ENCODE measurements at places on chromosomes 11 and 22.

DNA sequence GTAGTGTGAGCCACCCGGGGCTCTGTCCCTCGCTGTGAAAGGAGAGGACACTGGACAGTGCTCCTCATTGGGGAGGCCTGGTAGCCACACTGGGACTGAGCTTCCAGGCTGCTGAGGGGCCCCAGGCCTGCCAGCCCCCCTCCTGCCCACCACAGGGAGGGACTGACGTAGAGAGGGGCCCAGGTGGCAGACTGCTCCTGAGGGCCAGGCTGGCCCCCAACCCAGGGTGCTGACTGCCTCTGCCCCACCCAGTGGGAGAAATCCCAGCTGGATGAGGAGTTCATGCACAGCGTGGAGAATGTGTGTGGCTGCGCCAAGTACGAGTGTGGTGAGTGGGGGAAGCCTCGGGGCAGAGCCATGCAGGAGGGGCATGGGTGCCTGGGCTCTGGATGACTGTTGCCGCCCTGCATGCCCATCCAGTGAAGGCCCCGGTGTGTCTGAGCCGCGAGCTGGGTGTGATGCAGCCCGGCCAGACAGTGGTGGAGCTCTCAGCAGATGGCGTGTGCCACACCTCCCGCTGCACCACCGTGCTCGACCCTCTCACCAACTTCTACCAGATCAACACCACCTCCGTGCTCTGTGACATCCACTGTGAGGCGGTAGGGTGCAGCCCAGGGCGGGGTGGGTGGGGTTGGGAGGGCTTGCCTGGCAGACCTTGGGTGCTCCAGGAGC, 78.7 kb upstream of the MYOD1 start:
- DNase-seq: no peak

DNA sequence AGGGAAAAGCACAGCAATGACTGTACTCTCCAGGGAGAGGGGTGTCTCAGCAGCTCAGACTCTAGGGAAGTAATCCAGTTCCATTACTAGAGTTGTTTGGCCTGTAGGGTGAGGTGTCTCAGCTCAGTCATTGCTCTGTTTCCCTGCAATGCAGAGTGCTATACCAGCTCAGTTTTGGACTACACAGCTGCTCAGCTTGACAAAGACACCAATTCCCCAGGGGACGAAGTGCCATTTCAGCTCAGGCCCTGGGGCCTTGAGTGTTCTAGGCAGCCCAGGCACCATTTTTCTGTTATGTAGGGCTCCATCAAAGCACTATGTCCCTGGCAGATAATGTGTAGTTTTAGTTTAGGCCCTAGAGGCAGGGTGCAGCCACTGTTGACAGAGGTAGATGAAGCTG, 18.2 kb downstream of the CALCB start:
- DNase-seq: no peak

GRCh38 chr22:42769238-42769573, 48.5 kb upstream of the A4GALT start:
- no peak for DNase-seq

- DNase-seq: no peak
Measured at GRCh38 chr11:86444981-86445380, 70.3 kb downstream of the CCDC81 start.

GRCh38 chr11:86459002-86459385, 84.3 kb downstream of the CCDC81 start:
- no peak for DNase-seq

DNA sequence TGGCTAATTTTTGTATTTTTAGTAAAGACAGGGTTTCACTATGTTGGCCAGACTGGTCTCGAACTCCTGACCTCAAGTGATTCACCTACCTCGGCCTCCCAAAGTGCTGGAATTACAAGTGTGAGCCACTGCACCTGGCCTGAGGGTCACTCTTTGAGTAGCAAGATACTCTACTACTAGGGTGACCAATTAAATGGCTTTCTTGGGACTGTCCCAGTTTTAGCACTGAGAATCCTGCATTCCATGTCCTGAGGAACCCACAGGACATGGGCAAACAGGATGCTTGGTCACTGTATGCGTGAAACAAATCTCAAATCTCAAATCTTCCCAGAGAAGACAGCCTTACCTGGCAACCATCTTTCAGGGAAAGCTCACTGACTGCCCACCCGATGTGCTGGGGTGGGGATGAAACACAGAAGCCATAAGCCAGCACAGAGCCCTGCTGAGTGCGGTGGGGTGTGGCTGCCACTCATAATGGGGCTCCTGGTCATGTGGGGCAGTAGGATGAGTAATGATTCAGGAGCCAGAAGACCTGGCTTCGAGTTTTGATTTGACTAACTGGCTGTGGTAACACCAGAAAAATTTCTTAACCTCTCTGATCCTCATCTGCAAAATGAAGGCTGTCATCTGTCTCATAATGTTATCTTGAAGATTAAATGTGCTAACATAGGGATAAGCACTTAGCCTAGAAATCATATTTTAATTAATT, 11.5 kb downstream of the CLMP start:
- no peak for DNase-seq

- no peak for DNase-seq
Measured at GRCh38 chr11:29373725-29374124, 643.1 kb downstream of the KCNA4 start.

DNA sequence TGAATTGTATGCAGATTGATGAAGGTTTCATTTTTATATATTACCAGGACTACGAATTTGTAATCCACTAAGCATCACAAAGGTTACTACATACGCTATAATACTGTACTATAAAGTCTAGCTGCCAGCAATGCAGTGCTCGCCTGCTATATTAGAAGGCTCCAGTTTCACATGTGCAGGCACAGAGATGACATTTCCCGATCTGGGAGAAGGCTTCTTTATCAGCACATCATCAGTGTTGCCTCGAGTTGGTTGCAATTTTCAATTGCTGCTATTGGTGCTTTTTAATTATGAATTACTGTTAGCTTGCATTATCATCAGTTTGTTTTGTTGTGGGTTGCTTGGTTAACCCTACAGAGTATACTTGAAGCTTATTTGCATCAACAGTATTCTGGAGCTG, 143.2 kb upstream of the TEAD1 start:
- no peak for DNase-seq

GRCh38 chr11:70755410-70756158, 357.3 kb downstream of the CTTN start:
- DNase-seq: peak; percentile 86

- no peak for DNase-seq
Measured at GRCh38 chr22:40572976-40573375, 63.5 kb downstream of the MRTFA start.

DNA sequence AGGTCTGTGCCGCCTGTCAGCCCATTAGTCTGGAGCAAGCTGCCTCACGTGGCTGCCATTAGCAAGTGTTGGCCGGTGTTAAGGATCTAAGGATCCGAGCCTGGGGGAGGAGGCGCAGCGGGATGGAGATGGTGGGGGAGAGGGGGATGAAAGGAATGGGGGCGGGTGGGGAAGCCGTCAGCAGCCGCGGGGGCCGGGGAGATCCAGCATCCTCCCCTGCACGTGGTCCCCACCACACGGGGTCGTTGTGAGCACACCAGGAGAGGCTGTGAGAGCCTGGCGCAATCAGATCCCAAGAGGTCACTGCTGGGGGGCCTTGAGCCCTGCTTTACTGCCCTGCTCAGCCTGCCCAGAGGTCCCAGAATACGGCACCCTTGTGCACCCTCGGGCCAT, 7.3 kb downstream of the CABP7 start:
- DNase-seq: no peak

DNA sequence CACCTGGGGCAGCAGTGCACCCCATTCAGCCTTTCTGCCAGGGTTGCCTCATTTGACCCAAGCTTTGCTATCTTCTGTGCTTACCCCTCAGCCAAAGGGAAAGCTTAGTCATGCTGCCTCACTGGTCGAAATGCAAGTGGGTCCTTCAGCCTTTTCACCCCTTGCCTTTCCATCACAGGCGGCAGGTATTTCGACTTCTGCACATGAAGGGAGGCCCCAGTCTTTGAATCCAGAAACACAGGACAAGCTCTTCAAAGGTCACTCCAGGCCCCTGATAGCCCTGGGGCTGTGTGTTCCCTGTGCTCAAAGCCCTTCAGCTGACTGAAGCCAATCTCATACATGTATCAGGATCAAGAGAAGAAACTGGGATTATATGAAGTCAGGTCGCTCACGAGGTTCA, 129.7 kb downstream of the SNX19 start:
- DNase-seq: no peak

DNA sequence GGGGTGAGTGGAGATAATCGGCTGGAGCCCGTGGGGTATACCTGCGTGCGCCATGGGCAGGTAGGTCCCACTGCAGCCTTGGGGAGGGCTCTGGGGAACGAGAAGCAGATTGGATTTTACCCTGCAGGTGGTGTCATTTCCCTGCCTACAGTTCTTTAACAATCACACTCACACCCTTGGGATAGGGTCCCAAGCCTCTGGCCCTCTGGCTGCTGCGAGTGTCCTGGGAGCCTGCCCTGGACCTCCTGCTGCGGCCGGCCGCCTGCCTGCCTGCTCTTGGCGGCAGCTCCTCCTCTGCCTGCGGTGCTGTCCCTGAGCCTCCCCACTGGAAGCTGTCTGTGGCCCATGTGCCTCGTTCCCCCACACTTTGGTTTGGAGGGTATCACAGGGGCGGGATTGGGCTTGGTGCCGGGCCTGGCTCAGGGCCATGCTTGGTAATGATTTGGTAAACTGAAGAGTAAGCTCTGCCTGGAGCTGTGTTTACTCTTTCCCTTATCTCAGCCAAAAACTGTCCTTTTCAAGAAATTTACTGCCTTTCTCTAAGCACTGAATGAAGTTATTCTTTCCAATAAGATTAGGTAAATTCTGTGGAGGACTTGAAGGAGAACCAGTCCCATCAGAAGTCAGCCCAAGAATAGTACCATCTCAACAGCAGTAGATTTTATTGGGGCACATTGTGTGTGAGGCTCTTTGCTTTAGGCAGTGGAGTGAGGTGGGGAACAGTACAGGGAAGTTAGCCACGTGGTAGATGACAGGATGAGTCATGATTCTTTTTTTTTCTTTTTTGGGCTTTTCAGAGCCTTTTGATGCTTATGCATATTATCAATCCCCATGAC, 53.7 kb downstream of the TBC1D22A start:
- no peak for DNase-seq

DNA sequence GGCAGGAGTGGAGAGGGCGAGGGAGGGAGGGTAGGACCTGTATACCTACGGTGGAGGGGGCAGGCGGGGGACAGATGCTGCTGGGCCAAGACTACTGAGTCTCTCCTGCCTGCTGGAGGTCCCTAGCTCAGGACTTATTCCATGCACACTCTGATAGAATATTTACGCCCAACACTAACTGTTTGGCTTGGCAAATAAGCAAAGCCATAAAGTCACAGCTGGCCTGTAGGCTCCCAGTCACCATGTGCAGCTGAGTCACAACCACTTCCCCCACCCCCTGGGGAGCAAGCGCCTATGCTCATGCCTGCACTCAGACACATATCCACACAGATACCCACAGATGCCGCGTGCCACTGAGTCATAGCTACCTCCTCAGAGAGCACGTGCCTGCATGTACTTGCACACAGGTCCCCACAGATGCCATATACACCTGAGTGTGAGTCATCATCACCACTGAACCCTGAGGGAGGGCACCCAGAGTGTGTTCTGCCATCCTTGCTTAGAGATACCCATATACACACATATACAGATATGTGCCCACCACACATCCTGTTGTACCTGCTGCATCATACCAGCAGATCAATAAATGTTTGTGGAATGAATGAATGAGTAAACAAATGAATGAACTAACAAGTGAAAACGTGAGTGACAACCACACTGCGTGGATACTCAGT, 95.8 kb downstream of the SWAP70 start:
- DNase-seq: peak; percentile 51

DNA sequence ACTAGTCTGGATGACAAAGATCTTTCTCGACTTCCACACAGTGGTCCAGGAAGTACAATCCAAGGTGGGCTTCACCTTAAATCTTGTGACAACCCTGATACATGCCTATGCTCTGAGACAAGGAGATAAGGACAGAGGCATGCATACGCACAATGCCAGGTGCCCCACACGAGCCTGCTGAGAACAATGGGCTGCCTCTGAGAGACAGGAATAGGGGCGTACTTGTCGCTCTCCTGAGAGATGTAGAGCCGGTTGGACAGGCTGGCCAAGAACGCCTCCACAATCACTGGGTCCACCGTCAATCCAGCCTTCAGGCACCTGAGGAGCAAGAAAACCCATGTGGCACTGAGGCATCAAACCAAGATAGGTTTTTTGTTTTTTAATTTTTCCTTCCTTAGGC, 25.5 kb downstream of the SERPIND1 start:
- DNase-seq: no peak

Measured in posterior cingulate gyrus (tissue), 11 donors.